Dorsolateral prefrontal cortex (tissue), 122 donors: ENCODE measurements at places on chromosomes 3 and 15. TPM values are rescaled to one million over a fixed set of nuclear protein-coding genes. Genes with fewer than 3 reads are reported as not detected.

DNA sequence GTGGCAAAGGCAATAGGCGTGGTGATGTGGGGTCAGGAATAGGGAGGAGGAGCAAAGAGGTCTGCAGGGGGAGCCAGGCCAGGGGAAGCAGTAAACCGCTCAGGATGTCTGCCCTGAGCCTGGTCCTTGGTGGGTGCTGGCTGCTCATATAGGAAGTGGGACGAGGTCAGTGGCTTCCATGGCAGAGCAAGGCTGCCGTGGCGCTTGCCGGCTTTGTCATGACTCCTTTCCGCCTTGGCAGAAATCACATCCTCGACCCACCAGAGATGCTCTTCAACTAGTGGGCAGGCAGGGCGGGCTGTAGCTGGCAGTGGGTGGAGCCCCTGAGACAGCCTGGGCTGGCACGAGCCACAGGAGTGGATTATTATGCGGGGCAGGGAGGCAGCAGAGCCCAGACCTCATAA lies 13.1 kb upstream of the SKOR1 start:
- no peak for DNase-seq

DNA sequence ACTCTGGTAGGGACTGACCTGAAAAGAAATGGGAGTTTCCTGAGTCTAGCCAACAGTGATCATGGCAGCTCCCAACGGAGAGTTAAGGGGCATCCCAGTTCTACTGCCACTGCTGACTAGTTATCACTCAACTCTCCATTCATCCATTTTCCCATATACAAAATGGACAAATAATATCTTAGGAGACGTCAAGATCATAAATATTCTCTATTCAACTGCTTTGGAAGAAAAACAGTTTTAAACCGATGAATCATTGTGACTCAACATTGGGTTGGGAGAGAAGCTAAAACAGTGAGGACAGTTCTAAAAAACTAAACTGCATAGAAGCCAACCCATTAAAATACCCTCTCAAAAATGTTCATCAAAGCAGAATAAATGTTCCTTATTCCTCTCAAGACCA lies 57.6 kb upstream of the CHRM5 start:
- no peak for DNase-seq

- DNase-seq = no peak
Measured at GRCh38 chr3:52710512-52710911, 4.6 kb downstream of the SPCS1 start.

DNA sequence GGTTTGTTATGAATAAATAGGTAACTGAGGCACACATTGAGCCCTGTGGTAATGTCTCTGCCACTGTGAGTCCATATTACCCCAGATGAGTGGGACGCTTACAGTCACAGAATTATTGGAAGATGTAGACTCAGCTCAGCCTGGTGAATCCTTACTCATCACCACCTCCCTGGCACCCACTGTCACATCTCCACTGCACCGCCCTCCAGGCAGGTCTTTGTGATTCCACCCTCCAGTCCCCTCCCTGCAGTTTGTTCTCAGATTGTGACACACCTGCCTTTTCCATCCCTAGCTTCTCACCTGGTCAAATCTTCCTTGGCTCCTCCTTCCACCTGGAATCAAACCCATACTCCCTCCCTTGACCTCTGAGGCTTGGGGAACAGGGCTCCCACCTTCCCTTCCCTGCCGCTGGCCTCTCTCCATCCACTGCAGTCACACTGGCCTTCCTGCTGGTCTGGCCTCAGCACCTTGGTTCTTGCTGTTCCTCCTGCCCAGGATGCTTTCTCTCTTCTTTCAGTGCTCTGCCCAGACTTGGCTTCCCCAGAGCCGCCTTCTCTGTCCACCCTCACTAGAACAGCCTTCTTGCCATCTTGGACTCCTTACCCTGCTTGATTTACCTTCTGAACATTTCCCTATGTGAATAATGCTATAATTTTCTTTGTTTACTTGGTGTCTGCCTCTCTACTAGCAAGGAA lies 9.4 kb downstream of the SLC6A20 start:
- no peak for DNase-seq

The WDR76 gene
- total RNA-seq = 5.0 TPM

The GOLGA8S gene
- 1.8 TPM for total RNA-seq

The SERINC4 gene
- not detected for total RNA-seq

The HTR3E gene
- not detected for total RNA-seq

The EPHB3 gene
- total RNA-seq = 5.4 TPM
